ENCODE measurements at places on chromosomes 1 and 21.

- H3K4me3 ChIP-seq: no peak overlapping the region
- peaks cover 3% of the 10 kb centered on the region for H3K27me3 ChIP-seq
- H3K27ac ChIP-seq: no peak overlapping the region
- H3K4me1 ChIP-seq: no peaks in the 10 kb centered on the region
- no peaks in the 10 kb centered on the region for H3K36me3 ChIP-seq
Measured at GRCh38 chr1:63931468-63931867, 157.7 kb downstream of the ROR1 start.

DNA sequence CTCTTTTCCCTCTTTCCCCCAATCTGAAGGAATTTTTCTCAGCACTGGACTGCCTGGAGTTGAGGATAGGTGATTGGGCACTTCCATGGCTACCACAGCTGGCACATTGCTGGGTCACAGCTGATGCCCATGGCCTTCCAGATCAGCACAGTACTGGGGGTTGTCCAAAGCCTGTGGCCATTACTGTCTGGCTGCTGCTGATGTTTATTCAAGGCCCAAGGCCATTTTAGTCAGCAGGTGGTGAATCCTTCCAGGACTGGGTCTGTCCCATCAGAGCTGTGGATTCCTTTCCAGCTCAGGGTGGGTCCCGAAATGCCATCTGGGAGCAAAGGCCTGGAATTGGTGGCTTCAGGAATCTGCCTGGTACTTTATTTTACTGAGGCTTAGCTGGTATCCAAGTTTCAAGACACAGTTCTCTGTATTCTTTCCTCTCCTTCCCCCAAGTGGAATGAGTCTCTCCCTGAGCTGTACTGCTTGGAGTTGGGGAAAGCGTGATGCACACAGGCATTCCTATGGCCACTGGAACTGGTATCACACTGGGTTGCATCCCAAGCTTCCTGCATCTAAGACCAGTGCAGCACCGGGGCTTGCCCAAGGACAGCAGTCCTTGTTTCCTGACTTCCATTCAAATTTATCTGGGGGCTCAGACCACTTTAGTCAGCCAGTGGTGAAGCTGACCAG is 19.1 kb downstream of the GPR88 start:
- H3K27me3 ChIP-seq: peaks cover 6% of the 10 kb centered on the region
- no peak overlapping the region for H3K4me3 ChIP-seq
- no peaks in the 10 kb centered on the region for H3K4me1 ChIP-seq

- H3K36me3 ChIP-seq: no peaks in the 10 kb centered on the region
- peaks cover 3% of the 10 kb centered on the region for H3K4me1 ChIP-seq
- H3K27me3 ChIP-seq: peaks cover 12% of the 10 kb centered on the region
- no peak overlapping the region for H3K27ac ChIP-seq
Measured at GRCh38 chr1:63915121-63915520, 141.3 kb downstream of the ROR1 start.

DNA sequence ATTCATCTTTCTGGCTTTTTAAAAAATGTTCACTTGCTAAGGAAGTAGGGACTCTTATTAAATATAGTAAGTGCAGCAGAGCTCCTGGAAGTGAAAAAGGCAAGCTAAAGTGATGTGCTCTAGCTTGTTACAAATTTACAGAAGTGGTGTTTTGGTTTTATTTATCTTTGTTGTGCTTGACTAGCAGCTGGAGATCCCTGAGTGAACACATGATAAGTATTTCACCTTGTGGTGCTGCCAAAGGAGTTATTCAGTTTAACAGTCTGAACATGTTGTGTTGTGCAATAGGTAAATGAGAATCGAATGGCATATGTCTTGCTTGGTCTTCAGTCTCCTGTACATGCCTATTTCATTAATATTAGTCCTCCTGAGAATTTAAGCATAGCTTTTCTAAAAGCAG is 315.7 kb downstream of the TPR start:
- H3K4me3 ChIP-seq: no peak overlapping the region
- no peaks in the 10 kb centered on the region for H3K36me3 ChIP-seq
- peaks cover 5% of the 10 kb centered on the region for H3K27me3 ChIP-seq
- H3K27ac ChIP-seq: no peak overlapping the region

DNA sequence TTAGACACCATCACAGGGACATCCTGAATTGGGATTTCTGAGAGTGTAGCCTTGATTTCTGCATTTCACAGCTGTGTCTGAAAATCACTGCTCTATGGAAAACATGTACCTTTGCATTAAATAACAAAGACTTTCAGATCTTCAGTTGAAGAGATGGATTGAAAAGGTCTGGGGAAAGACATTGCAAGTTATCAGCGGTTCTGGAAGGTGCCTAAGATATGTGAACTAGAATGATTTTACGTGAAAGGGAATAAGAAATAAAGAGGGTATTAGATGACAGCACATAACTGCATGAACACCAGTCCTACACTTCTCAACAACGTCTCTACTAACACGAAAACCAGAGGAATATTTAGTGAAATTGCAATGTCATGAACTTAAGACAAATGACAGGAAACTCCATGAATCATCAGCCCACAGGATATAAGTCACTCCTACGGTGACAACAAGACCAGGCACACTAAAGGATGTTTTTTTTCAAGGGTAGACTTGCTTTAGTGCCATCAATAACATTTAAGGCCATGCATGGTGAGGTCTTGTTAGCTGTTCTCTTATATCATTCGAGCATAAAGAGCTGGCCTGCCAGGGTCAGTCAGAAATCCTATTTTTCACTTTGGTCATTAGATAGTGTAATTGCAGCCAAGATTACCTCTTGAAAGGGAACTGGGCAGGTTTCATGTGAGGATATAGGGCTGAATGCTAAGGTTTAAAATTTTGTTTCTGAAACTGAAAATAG is 283.1 kb downstream of the GRIK1 start:
- peaks cover 4% of the 10 kb centered on the region for H3K4me1 ChIP-seq
- H3K36me3 ChIP-seq: peaks cover 3% of the 10 kb centered on the region
- no peak for DNase-seq

DNA sequence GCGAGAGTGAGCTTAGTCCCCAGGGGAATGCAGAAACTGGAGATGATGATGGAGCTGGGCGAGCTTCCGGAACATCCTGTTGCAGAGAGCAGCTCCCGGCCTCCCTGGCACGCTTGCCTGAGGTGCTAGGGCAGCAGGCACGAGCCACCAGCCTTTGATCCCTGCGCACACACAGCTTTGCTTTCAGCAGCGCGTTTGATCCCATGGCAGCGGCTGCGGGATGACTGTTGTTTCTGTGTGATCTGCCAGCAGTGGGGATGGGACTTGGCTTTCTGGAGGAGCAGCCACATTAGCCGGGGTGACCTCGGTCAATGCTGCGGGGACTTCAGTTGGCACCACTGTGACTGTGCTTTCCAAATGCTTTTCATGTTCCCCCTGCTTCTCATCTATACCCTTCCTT is 193.2 kb downstream of the KAZN start:
- DNase-seq: no peak
- H3K27me3 ChIP-seq: peaks cover 2% of the 10 kb centered on the region
- H3K27ac ChIP-seq: no peak overlapping the region

GRCh38 chr1:216222288-216222687 is 201.0 kb downstream of the USH2A start:
- no peak for DNase-seq
- H3K27ac ChIP-seq: no peak overlapping the region
- no peaks in the 10 kb centered on the region for H3K36me3 ChIP-seq
- peaks cover 3% of the 10 kb centered on the region for H3K4me1 ChIP-seq
- H3K27me3 ChIP-seq: no peaks in the 10 kb centered on the region

- H3K4me3 ChIP-seq: no peak overlapping the region
- peaks cover 23% of the 10 kb centered on the region for H3K4me1 ChIP-seq
- no peak for DNase-seq
- peaks cover 13% of the 10 kb centered on the region for H3K27me3 ChIP-seq
- no peak overlapping the region for H3K27ac ChIP-seq
Measured at GRCh38 chr21:41115851-41116250, 52.1 kb upstream of the BACE2 start.

GRCh38 chr21:41784456-41785102 is 17.7 kb upstream of the RIPK4 start:
- no peak overlapping the region for H3K4me3 ChIP-seq
- H3K27me3 ChIP-seq: peaks cover 23% of the 10 kb centered on the region
- DNase-seq: no peak

DNA sequence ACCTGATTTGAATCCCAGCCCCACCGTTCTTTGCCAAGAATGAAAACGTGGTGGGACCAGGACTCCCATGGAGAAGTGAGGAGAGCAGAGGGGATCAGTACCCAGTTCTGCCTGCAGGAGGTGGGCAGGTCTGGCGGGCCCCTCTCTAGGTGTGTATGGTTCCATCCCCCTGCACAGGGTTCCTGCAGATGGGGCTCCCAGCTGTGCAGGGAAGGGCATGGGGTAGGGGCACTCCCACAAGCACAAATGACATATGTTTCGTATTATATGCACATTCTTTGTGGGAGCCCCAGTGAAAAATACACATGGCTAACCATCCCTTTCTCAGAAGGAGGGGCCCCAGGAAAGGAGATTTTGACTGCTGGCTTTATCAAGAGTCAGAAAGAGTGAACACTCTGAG is 144.6 kb downstream of the PLPP3 start:
- H3K36me3 ChIP-seq: no peaks in the 10 kb centered on the region
- peaks cover 46% of the 10 kb centered on the region for H3K4me1 ChIP-seq
- H3K4me3 ChIP-seq: no peak overlapping the region
- DNase-seq: no peak
- H3K27me3 ChIP-seq: no peaks in the 10 kb centered on the region

- peaks cover 31% of the 10 kb centered on the region for H3K4me1 ChIP-seq
- no peaks in the 10 kb centered on the region for H3K36me3 ChIP-seq
- no peaks in the 10 kb centered on the region for H3K27me3 ChIP-seq
- peak overlapping the region; percentile 99 for H3K27ac ChIP-seq
- H3K4me3 ChIP-seq: peak overlapping the region; percentile 95
Measured at GRCh38 chr1:25430967-25431881, 527 bp downstream of the MACO1 start.

DNA sequence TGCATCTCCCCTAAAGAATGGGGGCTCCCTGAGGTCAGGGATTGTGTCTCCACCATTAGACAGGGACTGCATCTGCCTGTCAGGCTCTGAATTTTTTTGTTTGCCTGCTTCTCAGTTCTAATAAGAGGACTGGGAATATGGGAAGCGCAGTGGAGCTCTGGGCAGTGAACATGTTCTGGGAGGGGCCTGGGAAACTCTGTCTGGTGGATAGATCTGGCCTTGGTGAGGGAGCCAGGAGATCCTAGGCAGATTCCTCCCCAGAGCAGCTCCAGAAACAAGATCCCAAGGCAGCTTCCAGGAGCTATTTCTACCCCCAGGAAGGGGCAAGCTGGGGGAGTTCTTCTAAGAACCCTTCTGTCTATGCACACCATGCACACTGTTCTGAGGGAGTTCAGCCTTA is 12.6 kb upstream of the MYOG start:
- H3K4me1 ChIP-seq: no peaks in the 10 kb centered on the region
- H3K27ac ChIP-seq: no peak overlapping the region

All from memory B cell (primary cell).